ENCODE measurements at places on chromosomes 1 and 21.
A peak's percentile ranks its signal among the peaks of the same experiment; 100 is the strongest.

GRCh38 chr1:153510984-153511410, 24.8 kb downstream of the S100A6 start:
- peak; percentile 62 for DNase-seq

DNA sequence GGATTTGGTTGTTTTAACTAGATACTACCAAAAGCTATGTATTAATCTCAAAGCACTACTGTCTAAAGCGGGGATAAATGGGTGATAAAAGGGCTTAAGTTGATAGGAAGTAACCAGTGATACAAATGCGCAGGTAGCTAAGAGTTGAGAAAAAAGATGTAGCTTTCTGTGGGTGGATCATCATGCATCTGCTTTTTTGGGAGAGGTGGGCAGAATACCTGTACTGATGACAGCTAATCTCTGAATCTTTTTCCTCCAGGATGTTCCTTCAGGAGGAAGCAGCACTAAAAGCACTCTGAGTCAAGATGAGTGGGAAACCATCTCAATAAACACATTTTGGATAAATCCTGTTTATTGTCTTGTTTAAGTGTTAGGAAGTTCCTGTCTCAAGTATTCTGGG, 1.2 kb downstream of the RPS27 start:
- no peak for DNase-seq

DNA sequence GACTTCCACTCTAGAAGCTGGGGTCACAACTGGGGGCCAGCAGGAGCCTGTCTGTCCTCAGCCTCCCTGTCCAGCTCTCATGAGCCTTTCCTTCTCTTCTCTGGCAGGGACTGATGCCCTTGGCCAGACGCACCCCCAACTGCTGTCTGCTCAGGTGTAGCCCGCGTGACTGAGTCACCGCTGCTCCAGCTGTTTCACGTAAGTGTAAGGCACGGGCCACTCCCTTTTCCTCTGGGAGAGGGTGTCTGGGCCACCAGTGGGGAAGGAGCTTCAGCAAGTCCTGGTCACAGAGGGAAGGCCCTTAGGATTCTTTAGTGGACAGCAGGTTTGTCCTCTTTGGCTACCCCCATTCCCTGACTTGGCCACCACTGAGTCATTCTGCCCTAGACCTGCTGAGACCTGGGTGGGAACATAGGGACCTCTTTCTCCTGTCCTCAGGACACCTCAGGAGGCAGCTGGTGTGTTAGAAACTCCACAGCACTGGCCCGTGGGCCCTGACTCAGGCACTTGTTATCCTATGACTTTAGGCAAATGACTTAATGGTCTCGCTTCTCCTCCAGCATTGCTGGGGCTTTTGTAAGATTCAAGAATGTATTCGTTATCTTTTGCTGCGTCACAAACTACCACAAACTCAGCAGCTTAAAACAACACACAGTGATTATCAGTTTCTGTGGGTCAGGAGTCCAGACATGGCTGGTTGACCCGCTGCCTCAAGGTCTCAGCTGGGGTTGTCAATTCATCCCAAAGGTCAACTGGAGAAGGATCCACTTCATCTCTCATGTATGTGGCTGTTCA, 64.8 kb downstream of the FAM163A start:
- DNase-seq: no peak

- no peak for DNase-seq
Measured at GRCh38 chr1:53892911-53893310, 1.1 kb upstream of the DIO1 start.

- DNase-seq: no peak
Measured at GRCh38 chr1:59720326-59721115, 94.2 kb upstream of the HOOK1 start.

All from NCI-H1436 (cell line).